ENCODE measurements at places on chromosomes 16 and 17.

DNA sequence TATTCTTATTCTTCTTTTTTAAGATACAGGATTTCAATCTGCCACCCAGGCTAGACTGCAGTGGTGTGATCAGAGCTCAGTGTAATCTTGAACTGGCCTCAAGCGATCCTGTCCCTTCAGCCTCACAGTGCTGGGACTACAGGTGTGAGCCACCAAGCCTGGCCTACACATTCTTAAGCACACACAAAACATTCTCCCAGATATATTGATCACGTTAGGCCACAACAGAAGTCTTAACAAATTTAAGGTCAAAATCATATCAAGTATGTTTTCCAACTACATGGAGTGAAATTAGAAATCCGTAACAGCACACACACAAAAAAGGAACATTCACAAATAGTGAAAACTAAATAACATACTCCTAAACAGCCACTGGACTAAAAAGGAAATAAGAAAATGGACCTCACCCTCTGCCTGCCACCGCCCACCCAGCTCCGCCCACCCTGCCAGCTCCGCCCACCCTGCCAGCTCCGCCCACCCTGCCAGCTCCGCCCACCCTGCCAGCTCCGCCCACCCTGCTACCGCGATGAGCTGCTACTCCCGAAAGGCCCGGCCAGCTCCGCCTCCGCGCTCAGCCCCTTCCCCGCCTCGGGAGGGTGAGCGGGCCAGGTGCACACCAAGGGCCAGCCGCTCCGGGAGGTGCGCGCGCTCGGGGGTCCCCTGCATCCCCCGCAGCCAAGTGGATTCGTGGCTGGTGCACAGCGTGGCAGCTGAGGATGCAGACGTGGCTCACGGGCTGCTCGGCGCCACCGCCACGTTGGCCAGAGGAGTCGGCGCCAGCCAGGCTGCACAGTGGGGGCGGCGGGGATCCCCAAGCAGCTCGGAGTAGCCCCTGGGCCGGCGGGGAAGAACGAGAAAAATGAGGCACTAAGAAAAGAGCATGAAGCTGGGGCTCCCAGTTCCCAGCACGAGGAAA is 41.2 kb downstream of the C16orf87 start:
- DNase-seq = no peak

- no peak for DNase-seq
Measured at GRCh38 chr16:75416904-75417565, 16.3 kb downstream of the CFDP1 start.

DNA sequence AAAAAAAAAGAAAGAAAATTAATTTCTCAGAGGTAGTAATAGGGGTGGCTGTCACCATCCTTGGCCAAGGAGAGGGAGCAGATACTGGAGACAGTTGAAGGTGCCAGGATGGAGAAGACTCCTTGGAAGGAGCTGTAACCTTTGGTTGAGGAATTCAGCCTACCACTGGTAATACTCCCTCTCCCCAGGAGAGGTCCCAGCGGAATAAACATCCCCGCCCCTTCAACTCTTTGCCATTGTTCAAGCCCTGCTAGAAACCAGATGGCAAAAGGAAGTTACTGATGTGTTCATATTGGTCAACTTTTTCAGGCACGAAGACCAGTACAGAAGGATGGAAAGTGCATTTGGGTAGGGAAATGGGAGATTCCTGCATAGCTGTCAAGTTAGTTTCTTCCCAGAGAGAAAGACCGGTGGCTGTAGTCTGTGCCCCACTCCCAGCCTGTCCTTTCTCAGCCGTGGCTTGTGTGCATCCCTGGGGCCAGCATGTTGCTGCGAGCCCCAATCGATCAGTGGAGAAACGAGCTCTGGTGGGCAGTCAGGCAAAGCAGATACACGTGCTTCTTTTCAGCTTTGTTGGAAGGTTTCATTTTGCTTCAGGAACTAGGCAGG is 612.1 kb downstream of the MAF start:
- no peak for DNase-seq

GRCh38 chr16:69834807-69835466 is 72.8 kb downstream of the WWP2 start:
- DNase-seq = no peak
